ENCODE measurements at places on chromosomes 5 and 9. TPM values are rescaled to one million over a fixed set of nuclear protein-coding genes. Genes with fewer than 3 reads are reported as not detected.

- no peak for DNase-seq
These were observed 1.1 kb downstream of the CFAP90 start for GRCh38 chr5:7849681-7850394.

Gene CCL28
- 19.5 TPM for total RNA-seq

DNA sequence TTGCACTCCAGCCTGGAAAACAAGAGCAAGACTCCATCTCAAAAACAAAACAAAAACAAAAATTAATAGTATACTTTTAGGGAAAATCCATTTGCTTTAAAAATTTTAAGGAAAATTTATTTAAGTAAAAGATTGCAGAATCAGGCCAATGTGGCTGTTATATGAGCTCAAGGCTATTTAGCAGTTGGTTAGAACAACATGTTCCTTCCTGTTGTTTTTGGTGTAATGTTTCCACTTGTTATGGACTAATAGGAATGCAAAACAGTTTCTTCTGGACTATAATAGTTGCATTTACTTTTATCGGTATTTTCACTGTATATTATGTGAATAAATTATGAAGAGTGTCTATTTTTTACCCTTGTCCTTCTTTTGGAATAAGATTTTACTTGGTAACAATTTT, 3.0 kb upstream of the CDC42SE2 start:
- no peak for DNase-seq

Gene IGFBPL1
- total RNA-seq: not detected

DNA sequence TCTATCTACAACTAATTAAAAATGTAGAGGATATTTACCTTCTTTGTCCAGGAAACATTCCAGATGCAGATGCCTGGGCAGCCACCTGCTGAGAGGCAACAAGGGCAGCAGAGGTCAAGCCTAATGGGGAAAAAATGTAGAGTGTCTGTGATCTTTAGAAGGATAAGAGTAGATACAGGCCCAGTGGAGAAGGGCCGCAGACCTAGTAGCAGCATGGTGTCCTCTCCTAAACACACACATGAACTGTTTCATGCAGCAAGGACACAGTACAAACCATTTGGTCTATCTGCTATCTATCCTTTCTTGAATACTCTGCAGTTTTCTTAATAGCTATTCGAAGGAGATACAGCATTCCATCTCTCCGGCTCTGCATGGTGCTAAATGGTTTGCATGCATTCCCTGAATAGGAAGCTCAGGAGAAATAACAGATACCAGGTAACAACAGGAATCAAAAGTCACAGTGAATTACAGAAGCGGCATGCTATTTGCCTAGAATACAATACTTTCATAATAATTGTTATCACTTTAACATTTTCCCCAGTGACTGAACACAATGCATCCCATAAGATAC, 107.3 kb downstream of the ZNF608 start:
- DNase-seq: no peak

DNA sequence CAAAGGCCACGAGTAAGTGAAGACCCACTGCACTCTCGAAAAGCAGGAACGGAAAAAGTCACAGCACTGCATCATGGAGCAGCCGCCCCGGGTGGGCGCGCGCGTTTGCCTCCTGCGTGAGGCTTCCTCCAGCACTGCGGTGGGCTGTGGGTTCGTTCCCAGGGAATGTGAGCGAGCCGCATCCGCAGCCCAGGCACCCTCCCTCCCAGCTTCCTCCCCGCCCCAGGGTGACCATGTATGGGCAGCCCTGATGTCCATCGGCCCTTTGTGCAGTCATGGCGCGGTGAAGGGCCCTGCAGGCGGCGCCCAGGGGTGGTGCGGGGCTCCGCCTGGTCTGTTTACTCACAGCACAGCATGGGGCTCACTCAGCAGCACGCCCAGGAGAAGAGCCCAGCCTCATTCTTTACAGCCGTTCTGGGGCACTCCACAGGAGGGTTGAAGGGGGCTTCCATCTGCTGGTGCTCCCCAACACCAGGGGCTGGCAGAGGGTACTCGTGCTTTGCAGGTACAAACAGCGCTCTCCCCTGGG, 32.7 kb downstream of the KCNT1 start:
- no peak for DNase-seq

Gene GLRA1
- total RNA-seq: not detected

GRCh38 chr5:68478301-68479095, 262.9 kb downstream of the PIK3R1 start:
- DNase-seq: no peak

Gene RECK
- 5.0 TPM for total RNA-seq

GRCh38 chr5:143105216-143105905, 298.1 kb downstream of the NR3C1 start:
- DNase-seq: no peak

DNA sequence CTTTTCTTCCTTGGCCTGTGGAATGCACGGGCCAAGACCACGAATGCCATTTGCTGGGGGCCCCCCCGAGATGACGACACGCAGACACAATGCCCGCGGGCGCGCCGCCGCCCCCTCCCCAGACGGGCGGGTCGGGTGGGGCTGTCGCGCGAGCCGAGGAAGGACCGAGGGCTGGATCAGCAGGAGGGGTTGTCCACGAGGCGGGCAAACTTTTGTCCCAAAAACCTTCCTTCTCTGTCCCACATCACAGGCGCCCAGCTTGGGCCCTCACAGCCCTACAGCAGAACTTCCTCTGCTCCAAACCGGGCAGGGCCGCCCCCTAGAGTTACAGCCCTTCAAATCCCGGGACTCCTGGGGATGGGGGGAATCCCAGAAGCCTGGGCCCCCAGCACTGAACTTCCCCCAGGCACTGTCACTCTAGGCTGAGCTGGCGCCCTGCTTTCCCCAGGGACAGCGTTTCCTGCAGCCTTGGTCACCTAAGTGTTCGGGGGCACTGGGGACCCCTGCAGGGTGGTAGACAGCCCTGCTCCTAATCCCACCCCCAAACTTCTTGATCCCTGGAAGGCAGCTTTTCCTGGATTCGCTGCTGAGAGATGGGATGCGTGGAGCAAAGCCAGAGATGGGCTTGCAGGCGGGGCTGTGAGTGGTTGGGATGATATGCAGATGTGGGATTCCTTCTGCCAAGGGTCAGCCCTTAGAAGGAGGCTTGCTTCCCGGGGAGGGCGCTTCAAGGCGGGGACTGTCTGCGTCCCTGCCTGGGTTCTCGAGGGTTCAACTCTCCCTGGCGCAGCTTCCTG, 980 bp downstream of the COL5A1 start:
- no peak for DNase-seq
